Femur (tissue), 1 donor: ENCODE measurements at places on chromosomes 2 and 18.
A peak's percentile ranks its signal among the peaks of the same experiment; 100 is the strongest.

GRCh38 chr18:3842844-3843243, 392.9 kb downstream of the TGIF1 start:
- DNase-seq: no peak

DNA sequence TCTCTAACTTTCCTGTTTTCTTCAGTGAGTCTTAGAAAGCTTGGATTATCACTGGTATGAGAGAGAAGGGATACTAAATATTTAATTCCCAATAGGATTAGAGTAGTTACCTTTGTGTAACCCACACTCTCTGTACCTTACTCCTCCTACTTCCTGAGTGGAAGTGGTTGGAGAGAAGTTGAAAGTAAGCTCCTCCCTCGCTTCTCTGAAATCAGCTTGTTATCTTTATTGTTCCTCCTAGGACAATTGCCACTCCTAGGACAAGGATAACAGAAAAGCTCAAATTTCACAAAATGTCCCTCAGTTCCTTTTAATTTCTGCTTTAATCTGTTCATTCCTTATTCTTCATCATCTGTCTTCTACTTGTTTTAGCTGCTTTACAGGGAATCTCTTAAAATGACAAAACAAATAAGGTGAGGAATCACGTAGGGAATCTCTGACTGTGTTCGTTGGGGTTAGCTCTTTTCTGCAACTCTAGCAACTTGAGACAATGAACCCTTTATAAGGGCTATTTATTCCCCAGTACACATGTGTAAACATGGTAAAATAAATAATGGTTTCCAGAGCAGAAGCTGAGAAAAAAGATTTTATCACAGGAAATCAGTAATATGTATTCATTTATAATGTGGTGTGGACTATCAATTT, 8.6 kb downstream of the ITPRID2 start:
- no peak for DNase-seq

- DNase-seq: no peak
Observed at GRCh38 chr18:60411715-60412114, 39.1 kb upstream of the MC4R start.

GRCh38 chr2:99079226-99079625, 62.3 kb upstream of the C2orf15 start:
- DNase-seq: no peak

- no peak for DNase-seq
Observed at GRCh38 chr2:98917031-98917471, 19.0 kb downstream of the CRACDL start.

DNA sequence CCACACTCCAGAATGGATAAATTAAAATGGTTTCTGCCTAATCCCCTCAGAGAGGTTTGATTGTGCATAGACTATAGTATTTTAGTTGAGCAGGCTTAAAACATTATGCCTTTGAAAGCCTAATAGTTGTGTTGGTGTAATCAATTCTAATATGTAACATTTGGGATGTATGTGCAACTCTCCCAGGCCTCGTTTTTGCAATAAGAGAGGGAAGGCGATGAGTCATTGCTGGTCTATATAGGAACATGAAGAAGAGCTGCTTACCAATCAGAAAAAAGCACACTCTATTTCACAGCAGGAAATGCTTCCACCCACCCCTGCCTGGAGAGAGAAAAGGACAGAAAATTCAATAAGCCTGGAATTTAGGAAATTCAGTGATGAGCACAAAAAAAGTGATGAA, 1424.0 kb upstream of the PIK3C3 start:
- no peak for DNase-seq

- DNase-seq: no peak
Observed at GRCh38 chr2:2742726-2743125, 411.7 kb upstream of the MYT1L start.

DNA sequence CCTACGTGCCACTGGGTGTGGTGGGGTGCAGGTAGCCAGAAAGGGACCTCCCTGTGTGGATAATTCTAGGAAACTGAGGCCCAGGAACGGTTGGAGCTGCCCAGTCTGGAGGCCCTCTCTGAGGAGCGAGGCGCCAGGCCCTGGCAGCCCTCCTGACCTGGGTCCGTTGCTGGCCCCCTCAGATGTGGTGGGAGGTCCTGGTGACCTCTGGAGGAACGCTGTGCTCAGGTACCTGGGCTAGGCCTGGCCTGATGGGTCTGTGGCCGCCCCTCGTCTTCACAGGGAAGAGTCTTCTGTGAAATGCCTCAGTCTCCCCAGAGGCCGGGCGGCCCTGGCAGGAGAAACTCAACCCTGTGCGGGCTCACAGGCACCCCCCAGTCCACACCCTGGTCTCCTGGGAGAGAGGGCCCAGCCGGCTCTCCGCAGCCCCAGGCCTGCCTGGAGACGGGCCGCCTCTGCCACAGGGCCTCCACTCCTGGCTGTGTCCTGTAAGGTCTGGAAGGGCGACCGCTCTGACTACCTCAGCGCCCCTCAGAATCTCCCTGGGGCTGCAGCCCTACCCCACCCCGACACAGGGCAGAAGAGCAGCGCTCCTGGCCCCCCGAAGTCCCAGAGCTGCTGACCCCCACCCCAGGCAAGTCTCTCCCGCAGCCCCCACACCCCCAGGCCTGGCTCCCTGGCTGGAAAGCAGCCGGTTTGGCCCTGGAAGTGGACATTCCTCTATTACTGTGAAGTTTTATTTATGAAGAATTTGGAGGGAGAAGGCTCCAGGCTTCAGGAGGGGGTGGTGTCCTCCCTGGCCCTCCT, 3.7 kb downstream of the B3GNT7 start:
- no peak for DNase-seq

GRCh38 chr2:28630341-28630740, 121.3 kb upstream of the PPP1CB start:
- no peak for DNase-seq

GRCh38 chr18:425106-425745, 75.3 kb downstream of the COLEC12 start:
- DNase-seq: no peak

DNA sequence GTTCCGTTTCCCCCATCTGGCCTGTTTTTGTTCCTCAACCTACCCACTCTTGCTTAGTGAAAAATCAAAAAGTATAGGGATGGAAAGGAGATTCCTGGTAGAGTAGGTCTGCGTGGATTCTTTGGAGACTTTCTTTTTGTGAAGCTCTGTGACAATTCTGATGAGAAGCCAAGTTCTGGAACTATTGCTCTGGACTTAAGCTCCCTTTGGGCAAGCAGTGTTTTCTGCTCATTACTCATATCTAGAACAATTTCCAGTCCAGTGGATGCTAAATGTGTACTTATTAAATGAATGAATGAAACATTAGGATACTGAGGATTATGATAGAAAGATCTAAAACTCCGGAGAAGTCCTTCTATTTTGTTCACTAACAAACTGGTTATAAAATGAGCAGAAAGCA, 76.5 kb downstream of the SOCS6 start:
- no peak for DNase-seq

- peak; percentile 83 for DNase-seq
Observed at GRCh38 chr2:42095923-42096408, 48.1 kb downstream of the PKDCC start.

GRCh38 chr2:117726747-117727146, 87.7 kb upstream of the DDX18 start:
- DNase-seq: no peak

DNA sequence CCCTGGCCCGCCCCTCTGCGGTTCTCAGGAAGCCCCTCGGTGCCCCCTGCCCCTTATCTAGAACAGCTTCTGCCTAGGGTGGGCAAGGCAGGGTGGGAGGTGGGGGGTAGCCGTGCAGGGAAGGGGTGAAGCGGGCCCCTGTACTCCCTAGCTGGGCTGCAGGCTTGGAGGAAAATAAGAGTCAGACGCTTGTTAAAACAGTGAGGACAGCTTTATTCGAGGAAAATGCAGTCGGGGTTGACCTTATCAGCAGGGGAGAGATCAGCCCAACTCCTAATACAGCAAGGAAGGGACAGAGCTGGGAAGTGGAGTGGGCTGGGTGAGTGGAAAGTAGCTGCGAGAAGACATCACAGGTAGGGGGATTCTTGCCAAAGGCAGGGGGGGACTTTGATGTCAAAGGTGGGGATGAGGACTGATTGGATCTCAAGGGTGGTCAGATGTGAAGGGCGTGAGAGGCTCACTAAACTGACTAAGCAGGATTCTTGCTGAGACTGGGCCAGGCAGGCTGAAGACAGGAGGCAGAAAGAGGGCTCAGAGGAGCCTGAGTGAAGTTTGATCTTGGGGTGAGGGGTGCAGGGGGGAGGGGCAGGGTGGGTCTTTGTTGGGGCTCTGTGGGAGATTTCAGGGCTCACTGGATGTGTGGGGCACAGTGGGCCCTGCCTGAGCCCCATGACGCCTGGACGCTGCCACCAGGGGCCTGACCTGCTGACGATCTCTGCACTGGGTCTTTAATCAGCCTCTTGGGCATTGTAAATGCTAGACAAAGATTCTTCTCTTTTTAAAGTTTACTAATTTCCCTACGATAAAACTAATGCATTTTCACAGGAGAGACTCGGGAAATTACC, 29.9 kb downstream of the HPCAL1 start:
- no peak for DNase-seq

DNA sequence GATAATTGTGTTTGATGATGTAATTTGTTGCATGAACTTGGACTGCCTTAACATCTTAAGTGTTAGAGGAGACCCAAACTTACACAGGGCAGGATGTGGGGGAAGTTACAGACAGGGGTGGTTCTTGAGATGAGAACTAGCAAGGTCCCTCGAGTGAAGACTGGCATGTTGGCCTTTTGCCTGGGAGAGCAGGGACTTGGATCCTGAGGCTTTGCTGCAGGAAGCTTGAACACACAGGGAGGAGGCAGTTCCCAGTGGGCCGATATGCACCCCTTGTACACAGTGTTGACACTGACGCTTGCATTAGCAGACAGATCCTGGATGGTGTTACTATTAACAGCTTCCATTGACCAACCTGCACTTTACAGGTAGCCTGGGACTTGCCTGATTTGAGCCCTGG, 47.5 kb downstream of the CHRNA1 start:
- DNase-seq: no peak

GRCh38 chr2:20537423-20538307, 90.8 kb downstream of the RHOB start:
- DNase-seq: no peak

GRCh38 chr2:241767464-241768250, 9.0 kb upstream of the GAL3ST2 start:
- DNase-seq: no peak

GRCh38 chr2:15718103-15718943, 126.7 kb downstream of the DDX1 start:
- DNase-seq: no peak

GRCh38 chr18:48943736-48944527, 6.8 kb downstream of the SMAD7 start:
- no peak for DNase-seq

DNA sequence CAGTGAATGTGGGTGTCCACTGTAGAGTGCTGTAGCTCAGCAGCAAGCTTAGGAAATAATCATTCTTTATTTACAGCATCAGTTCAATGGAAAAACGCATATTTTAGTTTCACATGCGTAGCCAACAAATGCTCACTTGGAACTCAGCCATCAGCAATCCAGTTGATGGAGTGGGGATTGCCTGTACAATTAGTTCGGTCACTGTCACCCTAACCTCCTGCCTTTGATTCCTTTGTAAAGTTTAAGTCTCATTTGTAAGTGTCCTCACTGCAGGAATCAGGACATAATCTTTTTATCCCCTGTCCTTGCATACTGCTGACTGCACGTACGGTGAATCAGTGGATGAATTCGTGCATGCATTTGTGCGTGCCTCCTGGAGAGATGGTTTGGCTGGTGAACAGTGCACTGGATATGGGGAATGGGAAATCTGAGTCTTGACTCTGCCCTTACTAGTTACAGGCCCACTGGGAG, 55.9 kb downstream of the RAB31 start:
- DNase-seq: peak; percentile 29

DNA sequence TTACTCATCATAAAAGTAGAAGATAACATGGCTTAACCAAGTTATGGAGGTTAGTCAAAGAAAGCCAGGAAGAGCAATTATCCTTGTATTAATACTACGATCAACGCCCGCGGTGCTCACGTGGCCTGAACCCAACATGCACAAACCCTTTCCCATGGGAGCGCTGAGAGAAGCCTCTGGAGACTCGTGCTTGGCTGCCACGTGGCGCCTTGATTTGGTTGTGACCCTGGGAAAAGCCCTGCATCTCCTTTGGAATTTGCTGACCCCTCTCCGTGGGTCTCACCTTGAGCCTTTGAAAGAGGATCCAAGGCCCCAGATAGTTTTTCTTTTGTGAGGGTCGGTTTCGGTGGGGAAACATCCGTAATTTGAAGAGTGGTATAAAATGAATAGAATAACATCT, 255.6 kb downstream of the DCDC2C start:
- no peak for DNase-seq

- no peak for DNase-seq
Observed at GRCh38 chr18:57859314-57859713, 56.2 kb upstream of the ATP8B1 start.

GRCh38 chr2:24429197-24430074, 61.6 kb upstream of the NCOA1 start:
- no peak for DNase-seq

DNA sequence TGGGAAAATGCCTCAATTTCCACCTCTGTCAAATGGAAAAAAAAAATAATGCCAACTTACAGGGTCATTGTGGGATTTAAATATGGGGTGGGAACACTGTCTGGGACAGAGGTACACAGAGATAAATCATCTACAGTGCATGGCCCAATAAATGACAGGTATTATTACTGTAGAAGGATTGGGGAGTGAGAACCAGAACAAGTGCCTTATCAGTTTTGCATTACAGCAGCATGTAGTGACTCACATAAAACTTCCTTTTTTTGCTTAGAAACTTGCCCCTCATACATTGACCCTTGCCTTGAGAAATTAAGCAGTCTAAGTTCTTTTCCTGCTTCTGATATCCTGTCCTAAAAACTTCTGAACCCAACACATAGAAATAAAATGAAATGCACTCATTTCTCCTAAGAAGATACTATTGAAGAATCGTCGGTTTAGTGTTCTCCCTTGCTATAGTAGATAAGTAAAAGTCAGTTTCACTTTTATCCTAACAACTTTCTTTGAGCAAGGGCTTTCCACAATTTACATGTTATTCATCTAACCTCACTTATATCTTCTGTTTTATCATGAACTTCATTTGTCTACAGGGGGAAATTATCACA, 121.0 kb upstream of the HAAO start:
- DNase-seq: no peak

- no peak for DNase-seq
Observed at GRCh38 chr2:218262237-218262600, 1.4 kb downstream of the GPBAR1 start.
